ENCODE measurements at places on chromosomes 5 and 9.
A peak's percentile ranks its signal among the peaks of the same experiment; 100 is the strongest.

- no peak for DNase-seq
Measured at GRCh38 chr5:139856714-139857113, 61.1 kb downstream of the PSD2 start.

- no peak for DNase-seq
Measured at GRCh38 chr5:123116058-123116457, 27.0 kb downstream of the PRDM6 start.

DNA sequence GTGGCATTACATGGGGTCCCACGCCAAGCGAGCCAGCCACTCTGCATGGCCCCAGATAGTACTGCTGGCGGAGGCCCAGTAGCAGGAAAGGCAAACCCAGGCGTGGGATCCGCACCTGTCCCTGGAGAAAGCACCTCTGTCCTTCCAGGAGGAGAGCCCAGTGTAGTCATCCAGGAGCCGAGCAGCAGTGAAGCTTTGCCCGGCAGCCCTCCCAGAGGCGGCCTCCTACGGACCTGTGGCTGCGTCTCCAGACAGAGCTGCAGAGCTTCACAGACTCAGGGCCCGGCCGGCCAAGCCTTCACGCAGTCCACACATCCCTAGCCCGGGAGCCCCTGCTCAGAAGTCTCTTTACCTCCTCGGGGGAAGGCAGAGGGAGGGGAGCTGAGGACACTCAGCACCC is 100.8 kb upstream of the PPP1R26 start:
- DNase-seq: no peak

DNA sequence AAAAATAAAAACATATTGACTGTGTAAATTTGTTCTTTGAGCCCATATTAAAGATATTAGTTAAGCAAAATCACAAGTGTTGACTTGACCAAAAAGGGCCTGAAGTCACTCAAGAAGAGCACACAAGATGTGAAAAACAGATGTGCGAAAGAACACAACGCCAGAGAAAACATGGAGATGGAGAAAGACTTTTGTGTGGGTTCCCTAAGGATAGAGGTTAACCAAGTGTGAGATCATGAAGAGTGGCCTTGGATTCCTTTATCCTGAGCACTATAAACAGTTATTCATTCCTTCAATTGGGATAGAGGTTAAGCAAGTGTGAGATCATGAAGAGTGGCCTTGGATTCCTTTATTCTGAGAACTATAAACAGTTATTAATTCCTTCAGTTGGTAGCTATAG is 361.8 kb downstream of the CDH18 start:
- DNase-seq: no peak

- no peak for DNase-seq
Measured at GRCh38 chr5:133582971-133583370, 29.4 kb downstream of the FSTL4 start.

- DNase-seq: no peak
Measured at GRCh38 chr5:75571547-75571946, 39.7 kb upstream of the ANKDD1B start.

DNA sequence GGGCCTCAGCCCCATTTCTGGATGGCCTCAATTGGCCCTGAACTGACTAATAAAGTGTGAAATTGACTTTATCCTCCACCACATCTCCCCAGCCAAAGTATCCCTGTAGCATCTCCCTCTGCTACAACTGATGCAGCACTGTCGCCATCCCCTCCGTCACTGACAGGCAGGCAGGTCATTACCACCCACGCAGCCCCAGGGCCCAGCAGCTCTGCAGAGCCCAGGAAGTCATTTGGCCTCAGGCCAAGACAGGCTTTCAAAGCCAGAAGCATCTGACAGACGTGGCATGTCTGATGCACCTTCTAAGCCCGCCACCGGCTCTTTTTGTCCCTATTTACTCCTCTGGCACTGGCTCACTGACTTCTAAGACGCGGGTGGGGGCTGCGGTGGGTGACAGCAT is 65.3 kb downstream of the ARHGEF37 start:
- no peak for DNase-seq

DNA sequence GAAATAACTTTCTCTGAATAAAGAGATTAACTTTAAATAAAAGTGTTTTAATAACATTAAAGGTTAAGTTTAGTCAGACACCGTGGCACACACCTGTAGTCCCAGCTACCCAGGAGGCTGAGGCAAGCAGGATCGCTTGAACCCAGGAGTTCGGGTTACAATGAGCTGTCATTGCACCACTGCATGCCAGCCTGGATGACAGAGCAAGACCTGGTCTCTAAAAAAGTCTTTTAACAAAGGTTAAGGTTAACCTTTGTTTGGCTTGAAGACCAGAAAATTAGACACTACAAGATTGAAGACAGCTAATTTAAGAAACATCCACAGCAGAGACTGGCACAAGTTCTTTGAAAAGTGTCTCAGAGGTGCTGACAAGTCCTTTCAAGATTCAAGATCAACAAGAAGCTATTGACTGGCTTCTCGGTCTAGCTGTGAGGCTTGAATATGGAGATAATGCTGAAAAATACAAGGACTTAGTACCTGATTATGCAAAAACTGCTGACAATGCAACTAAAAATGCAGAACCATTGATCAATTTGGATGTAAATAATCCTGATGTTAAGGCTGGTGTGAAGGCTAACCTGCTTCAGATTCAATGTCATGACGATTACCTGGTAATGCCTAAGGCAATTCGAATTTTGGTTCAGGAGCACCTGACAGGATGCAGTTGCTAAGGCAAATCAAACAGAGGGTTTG is 48.8 kb downstream of the FAM81B start:
- DNase-seq: no peak

DNA sequence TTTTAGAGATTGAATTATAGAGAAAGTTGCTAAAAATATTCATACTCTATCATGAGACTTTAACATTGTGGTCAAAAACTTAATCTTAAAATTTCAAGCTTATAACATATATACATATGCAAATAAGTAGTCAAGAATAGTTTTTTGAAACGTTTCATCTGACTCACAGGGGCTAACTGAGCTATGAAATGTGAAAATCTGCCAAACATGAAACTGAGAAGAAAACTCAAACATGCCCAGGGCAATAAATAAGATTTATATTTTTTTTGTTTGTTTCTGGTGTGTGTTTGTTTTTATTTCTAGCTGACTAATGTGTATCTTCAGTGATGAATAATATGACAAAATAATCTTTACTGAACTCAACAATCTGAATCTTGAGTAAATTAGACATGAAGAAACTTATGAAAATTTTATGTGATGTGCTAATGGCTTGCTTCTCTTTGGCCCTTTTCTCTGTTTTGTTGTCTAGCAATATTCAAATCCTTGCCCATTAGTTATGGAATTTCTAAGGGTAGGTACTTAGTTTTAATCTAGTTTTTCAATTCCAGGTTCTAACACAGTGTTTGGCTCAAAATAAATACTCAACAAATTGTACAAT is 99.9 kb downstream of the FAM174A start:
- no peak for DNase-seq

DNA sequence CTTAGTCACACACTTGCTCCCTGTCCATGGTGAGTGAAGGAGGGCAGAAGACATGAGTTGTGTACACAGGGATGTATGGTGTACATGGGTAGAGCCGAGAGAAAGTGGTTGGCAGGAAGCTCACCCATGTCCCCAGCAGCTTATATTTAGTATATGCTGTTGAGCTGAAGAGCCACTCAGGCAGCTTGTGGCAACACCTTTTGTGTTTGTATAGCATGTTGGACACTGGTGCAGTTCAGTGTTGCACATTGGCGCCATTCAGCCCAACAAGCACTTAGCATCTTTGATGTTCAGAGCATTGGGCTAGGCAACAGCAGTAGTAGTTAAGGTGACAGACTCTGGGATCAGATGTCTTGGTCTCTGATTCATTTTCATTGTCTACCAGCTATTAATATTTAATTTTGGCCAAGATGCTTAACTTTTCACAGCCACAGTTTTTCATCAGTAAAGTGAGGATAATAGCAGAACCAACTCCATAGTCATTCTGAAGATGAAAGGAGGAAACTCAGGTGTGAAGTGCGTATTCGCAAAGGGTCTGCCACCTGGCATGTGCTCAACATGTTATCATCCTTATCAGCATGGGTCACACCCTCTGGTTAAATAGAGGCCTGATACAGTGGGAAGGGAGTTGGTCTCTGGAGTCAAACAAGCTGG is 184.8 kb downstream of the NR3C1 start:
- no peak for DNase-seq

- DNase-seq: peak; percentile 12
Measured at GRCh38 chr9:113562653-113563381, 99.3 kb downstream of the RGS3 start.

DNA sequence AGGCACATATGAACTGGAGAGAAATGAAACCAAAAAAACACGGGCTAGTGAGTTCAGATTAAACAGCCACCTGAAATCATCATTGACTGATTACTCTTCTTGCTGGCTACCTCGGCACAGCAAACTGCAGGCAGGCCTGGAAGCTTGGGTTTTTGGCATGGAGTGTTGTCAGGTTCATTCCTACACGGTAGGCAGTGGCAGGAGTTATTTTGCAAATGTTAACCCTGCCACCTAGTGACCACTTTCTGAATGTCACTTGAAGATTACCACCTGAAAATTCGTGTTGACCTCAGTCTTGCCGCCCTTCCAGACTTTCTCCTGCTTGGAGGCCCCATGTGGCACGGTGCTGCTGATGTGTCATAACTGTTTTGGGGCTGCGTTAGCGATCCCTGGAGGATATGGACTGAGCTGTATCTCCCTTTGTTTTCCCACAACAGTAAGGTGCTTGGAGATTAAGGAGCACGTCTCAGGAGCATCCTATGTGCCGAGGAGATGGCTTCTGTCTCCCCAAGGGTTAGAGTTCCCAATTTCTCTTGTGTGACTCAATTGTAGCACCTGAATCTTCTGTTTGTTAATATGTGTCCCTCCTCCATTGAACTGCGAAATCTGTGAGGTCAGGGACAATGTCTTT is 12.7 kb upstream of the CD180 start:
- DNase-seq: no peak

DNA sequence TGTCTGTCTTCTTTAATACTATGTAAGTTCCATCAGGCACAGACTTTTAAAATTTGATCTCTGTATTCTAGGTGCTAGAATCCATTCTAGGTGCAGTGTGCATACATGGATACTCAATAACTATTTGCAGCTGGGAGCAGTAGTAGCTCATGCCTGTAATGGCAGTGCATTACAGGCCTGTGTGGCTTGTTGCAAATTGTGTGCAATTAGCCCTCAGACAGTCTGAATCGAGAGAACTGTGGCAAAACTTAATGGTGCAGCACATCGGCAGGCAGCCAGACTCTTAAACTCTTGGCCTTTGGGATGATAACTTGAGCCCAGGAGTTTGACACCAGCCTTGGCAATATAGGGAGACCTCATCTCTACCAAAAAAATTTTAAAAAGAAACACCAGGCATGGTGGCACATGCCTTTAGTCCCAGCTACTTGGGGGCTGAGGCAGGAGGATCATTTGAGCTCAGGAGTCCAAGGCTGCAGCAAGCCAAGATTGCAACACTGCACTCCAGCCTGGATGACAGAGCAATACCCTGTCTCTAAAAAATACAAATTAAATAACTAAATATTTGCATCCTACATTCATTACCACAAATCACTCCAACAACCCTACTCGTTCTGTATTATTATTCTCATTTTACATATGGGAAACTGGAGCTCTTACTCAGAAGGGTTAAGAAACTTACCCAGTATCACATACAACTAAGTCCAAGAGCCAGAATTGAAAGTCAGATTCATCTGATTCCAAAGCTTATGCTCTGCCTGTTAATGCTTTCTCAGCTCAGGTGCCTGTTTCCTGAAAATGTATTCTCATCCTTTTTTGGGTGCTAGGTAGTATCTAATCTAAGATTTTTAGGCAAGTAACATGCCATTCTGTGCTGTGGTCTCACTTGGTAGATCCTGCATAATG is 30.1 kb downstream of the PRKACG start:
- DNase-seq: no peak

DNA sequence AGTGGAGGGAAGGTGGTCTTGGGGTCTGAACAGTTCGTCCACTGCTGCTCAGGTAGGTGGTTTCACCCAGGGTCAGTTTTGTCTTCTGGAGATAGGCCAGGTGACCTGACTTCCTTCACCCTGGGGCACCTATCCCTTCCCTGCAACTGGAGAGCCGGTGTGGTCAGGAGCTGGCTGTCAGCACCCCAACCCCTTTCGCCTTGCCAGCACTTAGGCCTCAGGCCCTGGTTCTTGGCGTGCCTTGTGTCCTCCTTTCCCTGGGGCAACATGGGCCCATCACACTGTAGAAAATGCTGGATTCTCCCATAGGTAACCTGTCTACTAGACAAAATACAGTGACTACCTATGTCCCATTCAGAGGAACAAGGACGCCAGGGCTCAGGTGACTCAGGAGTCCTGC is 13.1 kb downstream of the PROP1 start:
- no peak for DNase-seq

- DNase-seq: no peak
Measured at GRCh38 chr5:76404223-76405211, 1.4 kb downstream of the IQGAP2 start.

DNA sequence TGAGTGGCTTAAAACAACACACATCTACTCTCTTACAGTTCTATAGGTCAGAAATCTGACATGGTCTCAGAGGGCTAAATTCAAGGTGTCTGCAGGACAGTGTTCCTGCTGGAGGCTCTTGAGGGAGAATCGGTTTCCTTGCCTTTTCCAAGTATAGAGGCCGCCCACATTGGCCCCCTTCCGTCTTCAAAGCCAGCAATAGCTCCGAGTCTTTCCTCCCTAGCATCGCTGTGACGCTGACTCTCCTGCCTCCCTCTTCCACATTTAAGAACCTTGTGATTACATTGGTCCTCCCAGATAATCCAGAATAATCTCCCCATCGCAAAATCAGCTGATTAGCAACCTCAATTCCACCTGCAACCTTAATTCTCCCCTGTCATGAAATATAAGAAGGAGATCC is 81.3 kb upstream of the IER5L start:
- no peak for DNase-seq

- DNase-seq: no peak
Measured at GRCh38 chr9:131625790-131626670, 80.7 kb downstream of the PRRT1B start.

GRCh38 chr5:173925449-173926071 is 37.4 kb downstream of the CPEB4 start:
- no peak for DNase-seq

GRCh38 chr5:60779466-60779865 is 64.6 kb downstream of the ELOVL7 start:
- no peak for DNase-seq

DNA sequence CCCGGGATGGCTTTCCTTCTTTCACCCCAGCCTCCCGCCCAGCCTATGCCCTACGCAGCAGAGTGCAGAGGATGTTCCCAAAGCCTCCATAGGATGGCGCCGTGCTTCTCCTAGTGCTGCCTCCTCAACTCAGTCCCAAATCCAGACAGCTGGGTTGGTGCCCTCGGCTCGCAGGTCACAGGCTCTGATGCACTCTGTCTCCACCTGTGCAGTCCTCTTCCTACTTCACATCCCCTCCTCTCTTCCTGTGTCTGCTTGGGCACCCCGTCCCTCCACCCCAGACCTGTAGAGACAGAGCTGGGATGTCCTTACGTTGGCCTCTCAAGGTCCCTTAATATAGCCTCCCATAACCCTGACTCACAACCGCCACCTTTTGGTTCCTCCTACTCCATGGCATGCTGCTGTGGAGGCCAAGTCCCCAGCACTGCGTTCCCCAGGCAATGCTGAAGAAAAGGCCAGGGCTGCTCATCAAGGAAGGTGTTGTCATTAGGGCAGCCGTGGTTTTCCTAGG is 314.4 kb downstream of the GADD45G start:
- DNase-seq: no peak

All from omental fat pad (tissue), 4 donors.